ENCODE measurements at places on chromosomes 3 and 15. TPM values are rescaled to one million over a fixed set of nuclear protein-coding genes. Genes with fewer than 3 reads are reported as not detected.

LXN gene
- 37.8 TPM for total RNA-seq

GRCh38 chr15:73955861-73956742 lies 29.8 kb downstream of the LOXL1 start:
- no peaks in the 10 kb centered on the region for H3K27me3 ChIP-seq
- no peak overlapping the region for H3K4me3 ChIP-seq
- DNase-seq, result peak; percentile 30
- no peaks in the 10 kb centered on the region for H3K4me1 ChIP-seq

DNA sequence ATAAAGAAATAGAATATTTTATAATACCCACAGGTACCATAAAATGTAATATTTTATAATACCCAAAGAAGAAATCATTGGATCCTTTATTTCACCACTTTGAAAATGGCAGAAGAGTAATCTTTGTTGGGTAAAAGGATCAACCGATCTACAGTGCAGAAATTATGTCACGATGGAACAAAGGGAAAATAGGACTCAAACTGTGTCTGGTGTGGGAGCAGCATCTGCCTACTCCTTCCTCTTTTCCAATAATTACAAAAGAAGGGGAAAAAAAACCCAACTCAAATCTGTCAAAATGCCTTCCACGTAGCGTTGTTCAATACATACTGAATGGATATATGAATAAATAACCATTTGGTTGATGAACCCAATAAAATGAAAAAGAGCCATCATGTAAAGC lies 492.6 kb upstream of the TBL1XR1 start:
- no peak for DNase-seq
- no peak overlapping the region for H3K4me3 ChIP-seq
- H3K27ac ChIP-seq, result no peak overlapping the region
- H3K27me3 ChIP-seq, result no peaks in the 10 kb centered on the region
- H3K36me3 ChIP-seq, result no peaks in the 10 kb centered on the region

CHST2 gene
- total RNA-seq, result 3.7 TPM

GABRB3 gene
- 1.1 TPM for total RNA-seq

DNA sequence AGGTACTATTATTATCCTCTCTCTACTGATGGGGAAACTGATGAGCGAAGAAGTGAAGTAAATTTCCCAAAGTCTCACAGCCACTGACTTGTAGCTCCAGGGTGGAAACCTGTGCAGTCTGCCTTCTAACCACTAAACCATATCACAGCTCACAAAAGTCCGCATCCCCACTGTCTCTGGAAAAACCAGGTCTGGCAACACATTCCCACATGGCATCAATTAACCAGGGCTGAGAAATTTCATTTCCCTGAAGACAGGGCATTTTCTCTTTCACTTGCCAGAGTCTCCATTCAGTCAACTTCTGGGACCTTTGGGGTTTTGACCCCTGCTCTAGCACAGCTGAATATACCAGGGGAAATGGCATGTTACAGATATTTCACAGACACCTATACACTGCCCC lies 26.5 kb downstream of the FBXO40 start:
- no peak for DNase-seq
- H3K4me1 ChIP-seq, result no peaks in the 10 kb centered on the region
- H3K27me3 ChIP-seq, result no peaks in the 10 kb centered on the region
- no peak overlapping the region for H3K4me3 ChIP-seq
- H3K36me3 ChIP-seq, result no peaks in the 10 kb centered on the region
- H3K27ac ChIP-seq, result no peak overlapping the region

FOXL2 gene
- total RNA-seq, result not detected

- H3K27ac ChIP-seq, result no peak overlapping the region
- H3K36me3 ChIP-seq, result no peaks in the 10 kb centered on the region
- H3K4me1 ChIP-seq, result no peaks in the 10 kb centered on the region
- no peak overlapping the region for H3K4me3 ChIP-seq
- H3K27me3 ChIP-seq, result no peaks in the 10 kb centered on the region
- no peak for DNase-seq
Measured at GRCh38 chr3:195460091-195460713, 17.4 kb upstream of the ACAP2 start.

- H3K36me3 ChIP-seq, result no peaks in the 10 kb centered on the region
- DNase-seq, result peak; percentile 74
- H3K27ac ChIP-seq, result no peak overlapping the region
- peak overlapping the region; percentile 83 for H3K4me3 ChIP-seq
- no peaks in the 10 kb centered on the region for H3K27me3 ChIP-seq
Measured at GRCh38 chr3:126476166-126477060, 722 bp upstream of the ZXDC start.
